ENCODE measurements at places on chromosomes 7 and 10.

DNA sequence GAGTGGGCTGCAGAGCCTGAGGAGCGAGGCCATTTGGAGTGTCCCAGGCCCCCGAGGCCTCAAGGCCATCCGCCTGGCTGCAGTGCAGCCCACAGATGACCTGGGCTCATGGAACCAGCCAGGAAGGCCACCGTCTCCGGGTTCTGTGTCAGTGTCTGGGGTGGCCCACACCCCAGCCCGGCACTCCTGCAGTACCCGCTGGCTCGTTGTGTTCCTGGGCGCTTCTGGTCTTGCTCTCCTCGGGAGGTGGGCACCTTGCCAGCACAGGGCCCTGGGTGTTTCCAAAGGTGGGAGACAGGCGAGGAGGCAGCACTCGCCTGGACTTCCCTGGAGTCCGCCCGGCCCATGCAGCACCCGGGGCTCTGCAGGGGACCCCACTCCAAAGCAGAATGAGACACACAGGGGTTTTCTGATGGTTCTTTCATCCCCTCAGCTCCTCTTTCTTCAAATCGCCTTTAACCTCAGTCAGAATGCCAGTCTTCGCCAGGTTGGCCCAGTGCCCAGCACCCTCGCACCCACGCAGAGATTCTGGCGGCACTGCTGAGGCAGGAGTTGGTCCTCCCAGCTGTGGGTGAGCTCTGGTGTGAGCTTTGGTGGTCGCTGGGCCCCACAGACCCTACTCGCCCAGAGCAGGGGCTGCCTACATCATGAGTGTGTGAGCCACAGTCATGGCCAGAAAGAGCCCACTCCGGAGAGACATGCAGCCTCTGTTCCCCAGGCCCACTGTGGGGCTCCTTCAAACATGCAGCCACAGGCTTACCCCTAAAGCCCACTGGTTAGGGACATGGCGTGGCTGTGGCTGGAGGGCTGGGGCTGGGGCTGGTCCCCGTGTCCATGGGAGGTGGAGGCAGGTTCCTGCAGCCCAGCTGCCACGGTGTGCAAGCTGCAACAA, 155.7 kb downstream of the EBF3 start:
- DNase-seq, result no peak

GRCh38 chr7:155441856-155442255, 16.1 kb upstream of the EN2 start:
- no peak for DNase-seq

- DNase-seq, result no peak
Observed at GRCh38 chr10:77291596-77292505, 345.8 kb downstream of the KCNMA1 start.

GRCh38 chr10:7480742-7481367, 70.0 kb upstream of the SFMBT2 start:
- no peak for DNase-seq

GRCh38 chr7:95619921-95620320, 23.6 kb upstream of the PDK4 start:
- no peak for DNase-seq

DNA sequence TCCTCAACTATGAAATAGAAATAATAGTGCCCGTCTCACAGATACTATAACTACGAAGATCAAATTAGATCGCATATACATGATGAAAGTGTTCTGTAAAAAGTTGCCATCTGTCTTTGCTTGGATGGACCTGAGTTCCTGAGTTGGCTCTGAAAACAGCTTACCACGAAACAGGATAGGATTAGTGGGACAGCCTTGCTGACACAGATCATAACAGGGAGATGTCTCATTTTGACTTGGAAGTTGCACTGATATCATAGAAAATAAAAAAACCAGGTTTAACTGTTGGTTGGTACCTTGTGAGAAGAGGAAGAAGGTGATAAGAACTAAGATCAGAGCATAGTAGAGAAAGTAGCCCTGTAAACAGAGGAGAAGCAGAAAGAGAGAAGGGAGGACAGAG, 79.3 kb upstream of the AGBL3 start:
- DNase-seq, result peak; percentile 2

DNA sequence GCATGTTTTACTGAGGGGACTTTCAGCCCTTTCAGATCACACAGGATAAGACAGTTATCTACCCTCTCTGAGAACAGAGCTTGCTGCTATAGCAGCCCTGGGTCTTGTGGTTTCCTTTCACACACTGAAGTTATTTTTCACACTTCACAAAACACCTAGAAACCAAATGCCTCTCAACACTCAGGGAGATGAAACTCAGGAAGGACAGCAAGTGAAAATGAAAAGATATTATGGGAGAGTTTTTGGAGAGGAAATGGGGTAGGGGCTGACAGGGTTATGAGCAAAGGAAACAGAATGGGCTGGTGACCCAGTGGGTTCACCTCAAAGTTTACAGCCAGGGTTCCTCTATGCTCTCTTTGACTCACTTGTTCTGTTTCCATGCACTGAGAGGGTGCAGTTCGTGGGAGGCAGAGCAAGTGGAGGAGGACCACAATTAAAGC, 17.0 kb upstream of the GIMAP2 start:
- DNase-seq, result no peak

- DNase-seq, result no peak
Observed at GRCh38 chr7:122975341-122975740, 20.2 kb downstream of the TAS2R16 start.

Measured in NCI-H524 treated with DMSO at 0.1 percent for 48 hours (cell line).